Activated naive CD4-positive, alpha-beta T cell treated with anti-CD3 and anti-CD28 coated beads, Interleukin-2, amount 10 ng/mL, durations not matched to agents 7 days and 5 days (primary cell): ENCODE measurements at places on chromosomes 4 and X.

GRCh38 chr4:182449930-182450439 lies 206.8 kb downstream of the TENM3 start:
- peak overlapping the region; percentile 68 for H3K4me3 ChIP-seq
- H3K36me3 ChIP-seq, result peaks cover 2% of the 10 kb centered on the region
- no peak for DNase-seq
- peaks cover 18% of the 10 kb centered on the region for H3K4me1 ChIP-seq

- H3K4me3 ChIP-seq, result no peak overlapping the region
- H3K4me1 ChIP-seq, result peaks cover 56% of the 10 kb centered on the region
- H3K27me3 ChIP-seq, result no peaks in the 10 kb centered on the region
Observed at GRCh38 chr4:185254434-185254833, 45.0 kb downstream of the SNX25 start.

GRCh38 chr4:1207603-1208265 lies 35.4 kb upstream of the SPON2 start:
- peaks cover 8% of the 10 kb centered on the region for H3K36me3 ChIP-seq
- no peaks in the 10 kb centered on the region for H3K27me3 ChIP-seq
- peaks cover 22% of the 10 kb centered on the region for H3K4me1 ChIP-seq
- peak; percentile 17 for DNase-seq
- H3K27ac ChIP-seq, result peak overlapping the region; percentile 58

- no peak overlapping the region for H3K27ac ChIP-seq
- H3K36me3 ChIP-seq, result no peaks in the 10 kb centered on the region
- H3K4me3 ChIP-seq, result no peak overlapping the region
- no peaks in the 10 kb centered on the region for H3K4me1 ChIP-seq
- H3K27me3 ChIP-seq, result peaks cover 16% of the 10 kb centered on the region
Observed at GRCh38 chrX:9846631-9847030, 60.4 kb downstream of the SHROOM2 start.

- no peak for DNase-seq
- H3K36me3 ChIP-seq, result peaks cover 25% of the 10 kb centered on the region
- no peak overlapping the region for H3K4me3 ChIP-seq
- no peaks in the 10 kb centered on the region for H3K27me3 ChIP-seq
Observed at GRCh38 chr4:109592367-109592766, 32.3 kb downstream of the MCUB start.

- DNase-seq, result no peak
- H3K27me3 ChIP-seq, result peaks cover 13% of the 10 kb centered on the region
- no peak overlapping the region for H3K27ac ChIP-seq
Observed at GRCh38 chrX:149513825-149514428, 8.8 kb upstream of the IDS start.

- no peaks in the 10 kb centered on the region for H3K36me3 ChIP-seq
- no peak overlapping the region for H3K4me3 ChIP-seq
- no peak for DNase-seq
- H3K27ac ChIP-seq, result no peak overlapping the region
- peaks cover 9% of the 10 kb centered on the region for H3K4me1 ChIP-seq
Observed at GRCh38 chrX:39451046-39451445, 646.7 kb downstream of the BCOR start.

- H3K4me3 ChIP-seq, result no peak overlapping the region
- no peaks in the 10 kb centered on the region for H3K27me3 ChIP-seq
Observed at GRCh38 chr4:168432419-168433146, 47.7 kb downstream of the DDX60L start.

- H3K27ac ChIP-seq, result peak overlapping the region; percentile 39
- H3K4me3 ChIP-seq, result peak overlapping the region; percentile 80
- DNase-seq, result no peak
- H3K4me1 ChIP-seq, result peaks cover 53% of the 10 kb centered on the region
- H3K27me3 ChIP-seq, result no peaks in the 10 kb centered on the region
Observed at GRCh38 chr4:55398461-55398860, 2.7 kb downstream of the TMEM165 start.

GRCh38 chr4:148962539-148963290 lies 520.5 kb upstream of the NR3C2 start:
- H3K27me3 ChIP-seq, result no peaks in the 10 kb centered on the region
- H3K36me3 ChIP-seq, result no peaks in the 10 kb centered on the region
- no peak for DNase-seq
- H3K27ac ChIP-seq, result no peak overlapping the region
- H3K4me3 ChIP-seq, result no peak overlapping the region

DNA sequence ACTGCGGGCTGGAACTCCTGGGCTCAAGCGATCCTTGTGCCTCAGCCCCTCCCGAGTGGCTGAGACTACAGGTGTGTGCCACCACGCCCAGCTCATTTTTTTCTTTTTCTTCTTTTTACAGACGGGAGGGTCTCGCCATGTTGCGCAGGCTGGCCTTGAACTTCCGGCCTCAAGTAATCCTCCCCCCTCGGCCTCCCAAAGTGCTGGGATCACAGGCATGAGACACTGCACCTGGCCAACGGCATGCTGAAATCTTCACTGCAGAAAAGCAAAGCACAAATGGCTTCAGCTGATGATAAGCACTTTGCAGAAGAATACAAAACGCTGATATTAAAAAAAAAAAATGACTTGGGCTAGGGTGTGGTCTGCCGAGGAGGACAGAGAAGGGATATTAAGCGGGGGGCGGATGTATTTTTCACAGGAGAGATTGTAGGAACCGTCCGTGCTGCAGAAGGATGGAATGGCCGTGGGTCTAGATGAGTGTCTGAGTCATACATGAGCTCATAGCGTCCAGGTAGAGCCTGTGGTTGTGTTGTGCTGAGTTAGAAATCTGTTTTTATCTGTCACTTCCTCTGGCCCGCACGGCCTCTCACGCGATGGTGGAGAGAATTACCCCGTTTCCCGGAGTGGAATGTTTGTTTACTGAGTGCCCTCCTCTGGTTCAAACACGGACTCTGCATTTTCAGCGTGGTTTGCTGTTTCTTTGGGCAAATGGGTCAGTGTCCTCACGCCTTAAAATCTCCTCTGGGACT lies 8.5 kb upstream of the AKAP17A start:
- H3K4me3 ChIP-seq, result no peak overlapping the region
- H3K27ac ChIP-seq, result peak overlapping the region; percentile 81
- no peaks in the 10 kb centered on the region for H3K27me3 ChIP-seq
- no peaks in the 10 kb centered on the region for H3K36me3 ChIP-seq

- H3K36me3 ChIP-seq, result no peaks in the 10 kb centered on the region
- H3K4me1 ChIP-seq, result peaks cover 29% of the 10 kb centered on the region
- H3K4me3 ChIP-seq, result peak overlapping the region; percentile 94
- peak overlapping the region; percentile 92 for H3K27ac ChIP-seq
Observed at GRCh38 chrX:17738737-17739535, 1.6 kb downstream of the SCML1 start.

GRCh38 chr4:47469951-47470350 lies 6.4 kb upstream of the COMMD8 start:
- H3K27ac ChIP-seq, result no peak overlapping the region
- H3K36me3 ChIP-seq, result no peaks in the 10 kb centered on the region
- H3K4me1 ChIP-seq, result no peaks in the 10 kb centered on the region
- no peak for DNase-seq
- H3K4me3 ChIP-seq, result no peak overlapping the region

- no peak overlapping the region for H3K27ac ChIP-seq
- peaks cover 15% of the 10 kb centered on the region for H3K27me3 ChIP-seq
- no peaks in the 10 kb centered on the region for H3K36me3 ChIP-seq
- H3K4me1 ChIP-seq, result no peaks in the 10 kb centered on the region
Observed at GRCh38 chr4:55742655-55743202, 76.9 kb upstream of the EXOC1L start.

DNA sequence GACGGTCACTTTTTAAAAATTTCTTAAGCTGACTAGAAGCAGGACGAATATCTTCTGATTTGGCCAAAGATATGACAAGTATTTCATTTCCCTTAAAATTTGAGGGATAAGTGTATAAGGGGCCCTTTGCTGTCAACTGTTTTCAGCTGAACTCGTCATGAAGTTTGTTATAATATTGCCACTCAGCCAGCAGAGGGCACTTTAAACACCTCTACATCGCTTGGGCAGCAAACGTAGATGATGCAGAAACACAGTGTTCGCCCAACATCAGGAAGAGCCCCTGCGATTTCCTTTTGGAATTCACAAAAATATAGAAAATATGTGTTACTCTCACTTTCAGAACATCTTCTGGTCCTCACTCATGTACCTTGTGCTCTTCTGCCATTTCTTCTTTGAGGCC lies 435.7 kb upstream of the FMR1 start:
- no peaks in the 10 kb centered on the region for H3K27me3 ChIP-seq
- no peaks in the 10 kb centered on the region for H3K36me3 ChIP-seq
- no peak overlapping the region for H3K4me3 ChIP-seq

DNA sequence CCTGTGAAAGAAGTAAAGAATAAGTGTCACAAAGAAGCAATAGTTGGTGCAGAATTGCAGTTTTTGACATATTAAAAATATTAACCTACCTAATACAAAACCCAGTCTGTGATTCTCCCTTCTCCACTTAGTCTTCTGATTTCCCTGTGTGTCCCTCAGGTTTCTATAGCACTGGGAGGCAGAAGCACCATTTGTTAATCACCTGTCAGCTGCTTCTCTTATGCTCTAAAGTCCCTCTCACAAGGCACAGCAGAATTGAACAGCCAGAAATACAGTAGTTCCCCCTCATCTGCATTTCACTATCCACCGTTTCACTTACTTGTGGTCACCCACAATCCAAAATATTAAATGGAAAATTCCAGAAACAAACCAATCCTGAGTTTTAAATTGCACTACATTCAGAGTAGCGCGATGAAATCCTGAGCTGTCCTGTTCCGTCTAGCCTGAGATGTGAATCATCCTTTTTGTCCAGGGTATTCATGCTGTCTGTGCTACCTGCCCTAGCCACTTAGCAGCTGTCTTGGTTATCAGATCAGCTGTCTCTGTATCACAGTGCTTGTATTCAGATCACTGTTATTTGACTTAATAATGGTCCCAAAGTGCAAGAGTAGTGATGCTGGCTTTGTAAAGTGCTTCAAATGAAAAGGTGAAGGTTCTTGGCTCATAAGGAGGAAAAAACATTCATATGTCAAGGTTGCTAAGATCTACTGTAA lies 984.1 kb upstream of the GRID2 start:
- H3K27ac ChIP-seq, result no peak overlapping the region
- no peak overlapping the region for H3K4me3 ChIP-seq
- no peaks in the 10 kb centered on the region for H3K27me3 ChIP-seq
- no peak for DNase-seq

DNA sequence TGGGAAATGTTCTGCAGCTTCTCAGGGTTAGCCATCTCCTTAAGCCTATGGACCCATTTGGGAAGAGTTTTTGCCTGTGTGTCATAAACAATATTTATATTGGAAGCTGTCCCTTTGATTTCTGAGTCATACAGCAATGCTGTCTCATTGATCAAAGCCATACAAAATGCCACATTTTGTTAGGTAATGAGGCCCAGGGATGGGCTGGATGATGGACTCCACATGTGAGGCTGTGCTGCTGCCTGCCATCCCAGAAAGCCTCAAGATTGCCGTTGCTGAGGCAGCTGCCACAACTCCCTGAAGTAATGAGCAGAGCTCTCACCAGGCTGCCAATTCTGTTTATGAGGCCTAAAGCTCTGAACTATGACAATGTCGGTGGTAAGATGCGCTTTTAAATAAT lies 12.2 kb upstream of the GJB1 start:
- no peak for DNase-seq
- no peaks in the 10 kb centered on the region for H3K4me1 ChIP-seq
- no peak overlapping the region for H3K27ac ChIP-seq
- H3K27me3 ChIP-seq, result peaks cover 16% of the 10 kb centered on the region

DNA sequence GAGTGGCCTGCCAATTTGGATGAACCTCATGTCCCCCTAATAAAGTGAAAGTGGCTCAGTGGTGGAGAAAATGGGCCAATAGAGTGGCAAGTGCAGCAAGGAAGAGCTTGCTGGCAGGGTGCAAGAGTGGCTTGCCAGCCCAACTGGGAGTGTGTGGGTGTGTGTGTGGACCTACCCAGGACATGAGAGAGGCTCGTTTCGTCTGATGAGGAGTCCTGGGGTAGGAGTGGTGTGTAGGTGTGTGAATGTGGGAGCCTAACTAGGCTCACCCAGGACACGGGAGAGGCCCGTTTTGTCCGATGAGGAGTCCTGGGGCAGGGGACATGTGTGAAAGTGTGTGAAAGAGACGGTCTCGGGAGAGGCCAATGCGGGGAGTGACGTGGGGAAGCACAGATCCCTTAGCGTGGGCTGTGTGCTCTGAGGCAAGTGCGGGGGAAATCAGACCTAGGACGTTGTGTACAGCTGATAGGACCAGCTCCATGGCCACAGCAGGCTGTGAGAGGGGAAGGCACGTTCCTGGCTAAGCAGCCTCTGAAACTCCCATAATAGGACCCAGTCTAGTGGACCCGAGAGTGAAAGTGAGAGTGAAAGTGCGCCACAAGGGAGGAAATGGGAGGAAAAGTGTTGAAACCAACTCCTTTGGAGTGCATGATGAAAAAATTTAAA lies 5.3 kb downstream of the GAGE10 start:
- H3K36me3 ChIP-seq, result no peaks in the 10 kb centered on the region
- peak overlapping the region; percentile 64 for H3K4me3 ChIP-seq
- H3K4me1 ChIP-seq, result peaks cover 27% of the 10 kb centered on the region
- peak overlapping the region; percentile 95 for H3K27ac ChIP-seq
- H3K27me3 ChIP-seq, result peaks cover 7% of the 10 kb centered on the region
- DNase-seq, result peak; percentile 59

- DNase-seq, result no peak
- no peak overlapping the region for H3K4me3 ChIP-seq
- H3K4me1 ChIP-seq, result no peaks in the 10 kb centered on the region
Observed at GRCh38 chr4:188198982-188199792, 59.9 kb downstream of the TRIML1 start.

- H3K27ac ChIP-seq, result peak overlapping the region; percentile 99
- H3K4me3 ChIP-seq, result peak overlapping the region; percentile 81
- no peaks in the 10 kb centered on the region for H3K27me3 ChIP-seq
Observed at GRCh38 chrX:12956704-12957534, 18.0 kb upstream of the TMSB4X start.

- no peak for DNase-seq
- no peak overlapping the region for H3K27ac ChIP-seq
- no peak overlapping the region for H3K4me3 ChIP-seq
Observed at GRCh38 chr4:80215449-80216052, 18.2 kb downstream of the PRDM8 start.

DNA sequence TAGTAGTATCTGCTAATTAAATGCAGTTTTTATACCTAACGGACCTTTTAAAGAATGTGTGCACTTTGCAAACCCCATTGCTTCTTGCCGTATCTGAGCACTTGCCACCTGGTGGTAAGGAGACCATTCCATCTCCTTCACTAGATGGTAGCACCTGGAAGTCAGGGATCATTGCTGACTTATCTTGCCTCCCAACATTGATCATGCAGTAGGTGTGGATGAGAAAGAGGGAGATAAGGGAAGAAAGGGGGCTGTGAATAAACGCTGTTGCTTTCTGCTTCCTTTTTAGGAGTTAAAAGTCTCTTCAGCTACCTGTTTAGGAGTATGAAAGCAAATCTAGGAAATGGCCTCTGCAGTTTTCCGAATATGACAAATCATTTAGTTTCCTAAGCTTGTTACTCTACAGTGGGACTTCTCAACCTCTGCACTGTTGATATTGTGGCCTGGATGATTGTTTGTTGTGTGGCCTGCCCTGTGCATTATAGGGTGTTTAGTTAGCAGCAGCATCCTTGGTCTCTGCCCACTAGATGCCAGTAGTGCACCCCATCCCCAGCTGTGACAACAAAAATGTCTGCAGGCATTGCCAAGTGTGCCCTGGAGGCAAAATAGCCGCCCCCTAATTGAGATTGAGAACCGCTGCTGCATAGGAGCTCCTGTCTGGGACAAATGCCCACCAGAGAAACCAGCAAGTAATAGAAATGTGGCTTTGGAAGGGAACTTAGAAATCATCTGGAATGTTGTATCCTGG lies 38.8 kb downstream of the GAB1 start:
- H3K4me3 ChIP-seq, result no peak overlapping the region
- DNase-seq, result no peak
- no peaks in the 10 kb centered on the region for H3K36me3 ChIP-seq
- H3K4me1 ChIP-seq, result no peaks in the 10 kb centered on the region
- no peak overlapping the region for H3K27ac ChIP-seq
- no peaks in the 10 kb centered on the region for H3K27me3 ChIP-seq

GRCh38 chr4:39285111-39285795 lies 80.9 kb downstream of the RFC1 start:
- no peak overlapping the region for H3K27ac ChIP-seq
- H3K4me1 ChIP-seq, result peaks cover 6% of the 10 kb centered on the region
- H3K36me3 ChIP-seq, result peaks cover 57% of the 10 kb centered on the region
